DND-41 (cell line): ENCODE measurements at places on chromosomes 16 and 17.
A peak's percentile ranks its signal among the peaks of the same experiment; 100 is the strongest.

DNA sequence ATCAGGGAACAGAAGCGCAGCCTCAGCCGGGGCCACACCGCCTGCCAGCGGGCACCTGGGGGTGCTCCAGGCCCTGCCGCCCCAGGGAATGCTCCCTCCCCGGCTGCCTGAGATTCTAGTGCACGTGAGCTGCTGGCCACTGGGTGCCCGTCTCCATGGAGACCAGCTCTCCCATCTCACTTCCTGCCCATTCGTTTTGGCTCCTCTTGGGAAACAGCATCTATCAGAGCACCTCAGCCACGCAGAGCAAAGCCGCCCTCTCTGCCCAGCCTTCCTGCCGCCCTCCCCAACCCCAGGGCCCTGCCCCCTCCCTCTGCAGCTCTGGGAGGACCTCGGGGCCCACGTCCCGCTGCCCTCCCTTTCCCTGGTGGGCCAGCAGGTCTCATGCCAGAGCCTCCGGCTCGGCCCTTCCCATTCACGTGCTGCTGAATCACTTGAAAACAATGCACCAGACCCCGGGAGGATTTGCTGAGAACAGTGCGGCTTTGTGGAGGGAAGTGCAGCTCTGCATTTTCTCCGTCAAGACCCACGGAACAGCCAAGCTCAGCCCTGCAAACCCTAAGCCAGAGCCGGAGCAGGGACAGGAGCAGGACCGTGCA lies 19.4 kb downstream of the CEP295NL start:
- DNase-seq: no peak

GRCh38 chr17:66949501-66949900 lies 15.0 kb upstream of the CACNG4 start:
- no peak for DNase-seq

DNA sequence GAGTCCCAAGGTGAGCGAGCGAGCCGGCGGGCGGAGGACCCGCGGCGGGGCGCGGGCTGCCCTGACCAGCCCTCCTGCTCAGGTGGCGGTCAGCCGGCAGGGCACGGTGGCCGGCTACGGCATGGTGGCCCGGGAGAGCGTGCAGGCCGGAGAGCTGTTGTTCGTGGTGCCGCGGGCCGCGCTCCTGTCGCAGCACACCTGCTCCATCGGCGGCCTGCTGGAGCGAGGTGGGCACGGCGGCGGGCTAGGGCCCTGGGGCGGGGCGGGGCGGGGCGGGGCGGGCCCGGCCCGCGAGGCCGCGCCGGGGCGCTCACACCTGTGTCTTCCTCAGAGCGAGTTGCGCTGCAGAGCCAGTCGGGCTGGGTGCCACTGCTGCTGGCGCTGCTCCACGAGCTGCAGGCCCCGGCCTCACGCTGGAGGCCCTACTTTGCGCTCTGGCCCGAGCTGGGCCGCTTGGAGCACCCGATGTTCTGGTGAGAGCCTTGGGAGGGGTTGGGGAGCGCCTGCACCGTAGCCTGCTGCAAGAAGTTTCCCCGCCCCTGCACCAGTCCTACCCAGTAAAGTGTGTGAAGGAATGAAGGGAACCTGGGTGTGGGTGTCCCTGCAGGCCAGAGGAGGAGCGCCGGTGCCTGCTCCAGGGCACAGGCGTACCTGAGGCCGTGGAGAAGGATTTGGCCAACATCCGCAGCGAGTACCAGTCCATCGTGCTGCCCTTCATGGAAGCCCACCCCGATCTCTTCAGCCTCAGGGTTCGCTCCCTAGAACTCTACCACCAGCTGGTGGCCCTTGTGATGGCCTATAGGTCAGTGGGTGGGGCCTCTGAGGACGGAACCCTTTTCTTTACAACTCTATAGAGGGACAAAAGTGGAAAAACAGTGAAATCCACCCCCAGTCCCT lies 802 bp downstream of the SETD6 start:
- no peak for DNase-seq

- DNase-seq: no peak
These were observed 953 bp upstream of the NSMCE1 start for GRCh38 chr16:27269300-27270150.

DNA sequence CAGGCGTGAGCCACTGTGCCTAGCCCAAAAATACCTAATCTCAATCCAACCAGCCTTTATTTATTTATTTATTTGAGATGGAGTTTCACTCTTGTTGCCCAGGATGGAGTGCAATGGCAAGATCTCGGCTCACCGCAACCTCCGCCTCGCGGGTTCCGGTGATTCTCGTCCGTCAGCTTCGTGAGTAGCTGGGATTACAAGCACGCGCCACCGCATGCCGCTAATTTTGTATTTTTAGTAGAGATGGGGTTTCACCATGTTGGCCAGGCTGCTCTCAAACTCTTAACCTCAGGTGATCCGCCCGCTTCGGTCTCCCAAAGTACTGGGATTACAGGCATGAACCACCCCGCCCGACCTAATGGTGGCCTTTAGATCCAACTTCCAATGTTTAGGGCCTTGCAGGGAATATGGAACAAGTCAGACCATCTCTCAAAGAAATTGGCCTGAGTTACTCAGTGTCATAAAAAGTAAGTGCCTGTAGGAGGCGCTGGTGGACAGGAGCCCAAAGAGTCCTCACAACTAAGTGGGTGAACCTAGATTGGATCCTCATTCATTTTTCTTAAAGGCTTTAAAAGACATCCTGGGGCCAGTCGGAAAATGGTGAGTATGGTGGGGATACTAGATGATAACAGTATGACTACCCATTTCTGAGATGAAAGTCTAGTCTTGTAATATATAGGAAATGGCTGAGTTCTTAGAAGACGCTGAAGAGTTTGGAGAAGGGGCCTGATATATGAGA lies 4.6 kb downstream of the ZSCAN10 start:
- DNase-seq: peak; percentile 39

DNA sequence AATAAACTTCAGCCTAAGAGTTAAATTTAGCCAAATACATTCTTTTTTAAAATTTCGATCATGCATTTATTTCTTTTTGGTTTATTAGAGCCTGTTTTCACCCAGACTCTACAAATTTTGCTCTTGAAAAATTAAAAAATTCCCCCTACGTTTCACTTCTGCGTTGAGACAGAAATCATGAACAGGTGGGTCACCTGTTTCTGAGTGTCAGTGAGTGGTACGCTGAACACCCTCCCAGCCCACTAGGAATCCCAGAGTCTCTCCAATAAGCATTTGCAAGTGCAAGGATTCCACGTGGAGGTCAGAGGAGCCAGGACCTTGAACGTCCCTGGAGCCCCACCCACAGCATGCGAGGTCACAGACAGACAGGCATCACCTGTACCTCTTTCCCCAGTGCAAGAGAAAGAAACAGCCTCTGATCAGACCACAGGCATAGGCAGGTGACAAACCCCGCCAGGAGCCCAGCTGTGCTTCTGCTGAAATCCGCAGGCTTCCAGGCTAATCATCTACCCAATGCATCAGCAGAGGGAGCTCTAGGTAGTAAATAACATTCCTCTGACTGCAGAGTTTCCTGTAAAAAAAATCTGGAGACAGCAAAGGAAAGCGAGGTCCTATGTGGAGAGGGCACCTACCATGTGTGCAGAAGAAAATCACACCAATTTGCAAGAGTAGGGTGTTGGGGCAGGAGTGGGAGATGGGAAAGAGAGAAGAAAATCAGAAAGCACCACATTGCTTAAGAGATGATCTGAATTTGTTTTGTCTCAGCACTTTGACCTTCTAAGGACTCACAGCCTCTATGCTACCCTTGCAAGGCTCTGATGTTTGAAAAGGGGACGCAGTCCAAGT lies 5.9 kb upstream of the XYLT1 start:
- DNase-seq: peak; percentile 45

DNA sequence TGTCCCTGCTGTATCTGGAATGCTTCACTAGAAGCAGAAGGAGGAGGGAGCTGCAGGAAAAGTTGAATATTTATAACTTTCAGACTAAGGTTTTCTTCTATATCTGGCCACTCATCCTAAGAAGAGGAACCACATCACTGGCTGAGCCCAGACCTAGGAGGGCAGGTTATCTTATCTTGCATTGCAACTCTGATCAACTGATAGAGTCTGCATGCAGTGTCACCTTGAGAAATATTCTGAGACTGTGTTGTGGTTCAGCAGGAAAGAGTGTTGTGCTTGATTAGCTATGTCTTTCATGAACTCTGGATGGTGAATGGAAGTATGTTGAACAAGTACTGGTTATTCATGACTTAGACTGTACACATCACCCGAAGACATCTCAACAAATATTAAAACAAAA lies 460.0 kb downstream of the TOX3 start:
- DNase-seq: no peak

DNA sequence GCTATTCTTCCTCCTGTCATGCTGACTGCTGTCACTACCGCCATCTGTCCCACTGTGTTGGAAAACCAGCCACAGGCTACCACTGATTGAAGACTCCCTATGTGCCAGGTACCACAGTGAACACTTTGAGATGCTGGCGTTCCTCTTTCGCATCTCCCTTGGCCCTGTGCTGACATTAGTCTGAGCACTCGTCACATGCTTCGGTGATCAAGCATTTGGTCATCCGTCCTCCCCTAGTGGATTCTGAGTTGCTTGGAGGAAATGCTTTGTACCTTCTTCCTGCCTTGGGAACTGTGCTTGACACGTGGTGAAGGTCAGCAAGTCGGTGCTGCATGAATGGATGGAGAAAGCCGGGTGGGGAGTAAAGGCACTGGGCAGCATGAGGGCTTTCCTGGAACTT lies 260.1 kb downstream of the SNX29 start:
- DNase-seq: no peak

DNA sequence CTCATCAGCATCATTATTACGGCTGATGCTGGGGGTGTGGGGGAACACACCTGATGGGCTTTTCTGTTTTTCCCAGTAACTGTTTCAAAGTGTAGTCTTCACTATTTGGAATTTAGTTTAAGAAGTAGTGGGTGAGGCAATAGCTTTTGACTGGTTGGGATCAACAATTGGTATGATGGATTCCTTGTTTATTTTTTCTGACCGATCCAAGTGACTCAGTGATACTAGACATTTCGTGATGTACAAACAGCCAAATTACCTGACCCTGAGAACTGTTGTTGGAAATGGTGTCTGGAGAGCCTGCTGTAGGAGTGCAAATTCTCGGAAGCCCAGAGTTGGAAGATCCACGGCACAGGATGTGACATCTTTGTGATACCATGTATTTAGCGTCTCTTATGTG lies 204.2 kb downstream of the PRKCA start:
- no peak for DNase-seq

GRCh38 chr17:55683550-55684315 lies 38.9 kb downstream of the TMEM100 start:
- DNase-seq: no peak

GRCh38 chr17:30021708-30022317 lies 80.4 kb downstream of the EFCAB5 start:
- DNase-seq: peak; percentile 48

DNA sequence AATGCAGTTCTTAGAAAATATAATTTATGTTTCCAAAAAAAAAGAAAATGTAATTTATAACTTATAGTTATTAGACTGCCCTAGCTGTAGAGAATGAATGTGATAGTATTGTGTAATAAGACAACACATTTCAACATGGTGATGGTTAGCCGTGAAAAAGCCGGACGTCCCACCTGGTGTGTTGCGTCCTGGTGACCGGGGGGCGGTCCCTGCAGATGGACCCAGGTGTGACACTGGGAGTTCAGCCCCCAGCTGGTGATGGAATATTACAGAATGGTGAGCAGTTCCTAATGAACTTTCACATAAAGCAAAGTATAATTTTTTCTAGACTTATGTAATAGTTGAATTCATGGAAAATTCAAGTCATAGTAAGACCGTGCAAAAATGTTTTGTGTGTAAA lies 132.8 kb downstream of the LAT start:
- DNase-seq: no peak

- DNase-seq: no peak
These were observed 136.7 kb upstream of the HS3ST2 start for GRCh38 chr16:22677024-22677830.

- DNase-seq: peak; percentile 62
These were observed 1.6 kb downstream of the LASP1 start for GRCh38 chr17:38871247-38872015.

GRCh38 chr17:81859906-81860755 lies at the start of gene P4HB:
TSS of gene P4HB (minus strand) at chr17:81860535. CDS start at chr17:81860471, 64 bp downstream.
- DNase-seq: no peak

GRCh38 chr17:69141431-69142174 lies at the start of gene ABCA6:
TSS of gene ABCA6 (minus strand) at chr17:69141895. CDS start at chr17:69140703, 1,192 bp downstream.
- no peak for DNase-seq

GRCh38 chr17:18356624-18357023 lies 6.7 kb downstream of the SHMT1 start:
- DNase-seq: no peak

DNA sequence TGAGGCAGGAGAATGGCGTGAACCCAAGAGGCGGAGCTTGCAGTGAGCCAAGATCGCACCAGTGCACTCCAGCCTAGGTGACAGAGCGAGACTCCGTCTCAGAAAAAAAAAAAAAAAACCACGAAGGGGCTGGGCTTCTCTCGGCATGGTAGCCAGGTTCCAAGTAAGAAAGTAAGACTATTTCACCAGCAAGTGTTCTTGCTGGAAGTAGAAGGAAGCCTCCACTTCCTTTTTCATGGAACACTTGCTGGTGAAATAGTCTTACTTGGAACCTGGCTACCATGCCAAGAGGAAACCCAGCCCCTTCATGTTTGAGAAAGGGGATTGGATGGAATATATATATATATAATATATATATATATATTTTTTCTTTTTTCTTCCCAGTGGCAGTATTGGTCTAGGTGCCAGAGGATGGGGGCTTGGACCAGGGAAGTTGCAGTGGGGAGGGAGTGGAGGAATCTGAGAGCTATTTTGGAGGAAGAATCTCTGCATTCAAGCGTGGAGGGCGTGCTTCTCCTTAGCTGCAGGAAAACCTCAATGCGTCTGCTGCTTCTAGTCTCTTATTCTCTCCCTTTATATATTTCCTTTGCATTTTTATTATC lies 7.2 kb upstream of the N4BP1 start:
- DNase-seq: no peak
